ENCODE measurements at places on chromosomes 16 and 17.

DNA sequence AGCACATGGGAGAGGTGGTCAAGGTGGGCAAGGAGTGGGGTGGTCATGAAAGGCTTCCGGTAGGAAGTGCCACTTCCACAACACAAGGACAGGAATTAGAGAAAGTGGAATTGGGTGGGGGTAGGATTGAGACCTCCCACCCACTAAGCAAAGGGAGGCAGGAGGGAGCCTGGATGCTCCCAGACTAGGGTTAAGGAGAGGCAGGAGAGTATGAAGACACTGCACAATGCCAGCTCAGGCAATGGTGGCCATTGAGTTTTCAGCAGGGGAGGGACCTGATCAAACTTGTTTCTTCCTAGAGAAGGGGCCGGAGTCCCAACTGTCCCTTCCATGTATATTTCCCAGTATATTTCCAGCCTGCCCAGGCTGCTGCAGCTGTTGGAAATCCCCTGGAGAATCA lies 3.1 kb upstream of the RAB11FIP4 start:
- no peak for DNase-seq

DNA sequence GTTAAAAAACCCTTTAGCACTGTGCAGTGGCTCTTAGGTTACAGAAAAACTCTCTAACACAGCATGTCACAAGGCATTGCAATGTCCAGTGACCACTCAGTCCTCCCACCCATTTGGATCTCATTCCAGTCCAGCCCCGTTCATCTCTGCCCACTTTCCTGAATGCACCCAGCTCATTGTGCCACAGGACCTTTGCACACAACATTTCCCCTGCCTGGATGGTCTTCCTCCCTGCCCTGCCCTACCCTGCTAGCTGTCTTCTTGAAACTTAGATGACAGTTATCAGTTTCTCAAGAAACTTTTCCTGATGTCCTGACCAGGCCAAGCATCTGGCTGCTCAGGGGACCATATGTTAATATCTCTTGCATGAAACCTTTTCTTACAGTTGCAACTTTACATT lies 67.2 kb downstream of the WWP2 start:
- no peak for DNase-seq

- no peak for DNase-seq
These were observed 12.2 kb downstream of the GALNS start for GRCh38 chr16:88844419-88845036.

- no peak for DNase-seq
These were observed 43.0 kb downstream of the OR1D5 start for GRCh38 chr17:3020381-3020780.

GRCh38 chr16:89195521-89196171 lies 4.7 kb downstream of the SLC22A31 start:
- no peak for DNase-seq

- no peak for DNase-seq
These were observed 321.1 kb downstream of the HS3ST3B1 start for GRCh38 chr17:14621826-14622614.

GRCh38 chr17:39972271-39972670 lies 8.3 kb upstream of the PSMD3 start:
- DNase-seq: no peak

- DNase-seq: no peak
These were observed 13.4 kb downstream of the OSBPL7 start for GRCh38 chr17:47808036-47808829.

DNA sequence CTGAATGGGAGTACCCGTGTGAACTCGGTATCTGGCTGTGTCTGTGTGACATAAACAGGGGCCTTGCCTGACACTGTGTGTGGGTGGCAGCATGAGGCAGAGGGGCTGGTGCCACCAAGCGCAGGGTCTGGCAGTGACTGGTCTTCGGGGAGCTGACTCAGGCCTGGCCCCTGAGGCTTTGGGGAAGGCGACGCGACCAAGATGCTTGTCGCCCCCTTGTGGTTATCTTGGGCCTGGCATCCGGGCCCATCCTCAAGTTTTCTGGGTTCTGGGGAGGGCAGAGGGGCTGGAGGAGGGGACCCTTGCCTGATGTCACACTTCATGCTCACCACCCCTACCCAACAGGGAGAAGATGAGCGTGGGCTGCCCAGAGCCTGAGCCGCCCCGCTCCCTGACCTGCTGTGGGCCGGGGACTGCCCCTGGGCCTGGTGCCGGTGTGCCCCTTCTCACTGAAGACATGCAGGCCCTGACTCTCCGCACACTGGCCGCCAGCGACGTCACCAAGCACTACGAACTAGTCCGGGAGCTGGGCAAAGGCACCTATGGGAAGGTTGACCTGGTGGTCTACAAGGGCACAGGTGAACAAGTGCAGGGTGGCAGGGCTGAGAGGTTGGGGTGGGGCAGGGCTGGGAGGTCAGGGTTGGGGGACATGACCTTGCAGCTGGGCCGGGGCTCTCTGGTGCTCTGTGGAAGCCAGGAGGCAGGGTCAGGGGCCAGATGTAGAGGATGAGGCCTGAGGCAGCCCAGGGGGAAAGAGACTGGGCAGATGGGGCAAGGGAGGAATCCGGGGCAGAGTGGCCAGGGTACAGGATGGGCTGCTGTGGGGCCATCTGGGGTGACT lies 24.9 kb downstream of the SBK1 start:
- DNase-seq: no peak

DNA sequence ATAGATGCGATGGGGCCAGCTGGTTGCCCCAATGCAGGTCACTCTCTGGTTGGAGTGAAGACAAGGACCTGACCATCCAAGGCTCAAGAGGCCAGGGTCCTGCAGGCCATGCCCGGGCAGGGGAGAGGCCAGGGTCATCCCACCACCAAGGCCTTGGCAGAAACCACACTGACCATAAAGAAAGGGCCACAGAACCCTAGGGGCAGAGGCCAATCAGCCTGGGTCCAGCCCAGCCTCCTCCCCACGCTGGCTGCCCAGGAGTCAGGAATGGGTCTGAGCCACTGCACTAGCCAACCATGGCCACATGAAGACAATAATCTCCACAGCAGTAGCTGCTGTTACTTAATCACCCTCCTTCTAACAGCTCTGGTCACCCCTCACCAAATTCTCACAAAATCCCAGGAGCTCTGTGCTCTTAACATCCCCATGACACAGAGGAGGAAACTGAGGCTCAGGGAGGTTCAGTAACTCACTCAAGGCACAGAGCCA lies 10.2 kb upstream of the BCAR1 start:
- no peak for DNase-seq

DNA sequence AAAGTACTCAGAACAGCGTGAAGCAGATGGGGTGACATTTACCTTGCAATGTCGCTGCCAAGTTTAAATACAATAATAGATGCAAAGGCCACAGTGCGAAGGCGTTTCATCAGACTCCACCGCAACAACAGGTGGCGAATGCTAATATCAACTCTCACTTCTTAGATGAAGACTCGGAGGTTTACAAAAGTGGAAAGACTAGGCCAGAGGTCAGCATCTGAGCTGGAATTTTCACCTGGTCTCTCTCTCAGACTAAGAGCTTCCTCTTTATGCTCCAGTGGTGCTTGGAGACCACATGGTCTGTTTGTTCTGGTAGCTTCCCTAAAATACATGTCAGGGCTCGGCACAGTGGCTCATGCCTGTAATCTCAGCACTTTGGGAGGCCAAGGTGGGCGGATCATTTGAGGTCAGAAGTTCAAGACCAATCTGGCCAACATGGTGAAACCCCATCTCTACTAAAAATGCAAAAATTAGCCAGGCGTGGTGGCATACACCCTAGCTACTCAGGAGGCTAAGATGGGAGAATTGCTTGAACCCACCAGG lies 169.1 kb downstream of the XYLT1 start:
- DNase-seq: no peak

DNA sequence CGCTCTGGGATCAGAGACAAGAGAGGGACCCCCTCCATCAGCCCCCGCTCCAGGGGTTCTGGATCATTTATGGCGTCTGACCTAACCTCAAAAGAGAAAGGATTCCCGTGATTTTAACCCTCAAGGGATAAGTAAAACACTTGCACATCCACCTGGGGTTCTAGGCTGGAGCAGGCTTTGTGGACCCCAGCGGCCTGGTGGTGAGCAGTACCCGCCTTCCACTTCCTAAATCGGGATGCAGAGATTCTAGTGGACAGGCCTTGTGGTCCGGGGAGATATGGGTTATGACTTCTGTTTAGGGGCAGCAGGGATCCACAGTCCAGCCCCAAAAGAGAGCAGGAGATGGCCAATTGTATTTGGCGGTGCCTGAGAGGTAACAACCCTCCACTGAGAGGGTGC lies 684 bp upstream of the PITPNM3 start:
- DNase-seq: no peak

DNA sequence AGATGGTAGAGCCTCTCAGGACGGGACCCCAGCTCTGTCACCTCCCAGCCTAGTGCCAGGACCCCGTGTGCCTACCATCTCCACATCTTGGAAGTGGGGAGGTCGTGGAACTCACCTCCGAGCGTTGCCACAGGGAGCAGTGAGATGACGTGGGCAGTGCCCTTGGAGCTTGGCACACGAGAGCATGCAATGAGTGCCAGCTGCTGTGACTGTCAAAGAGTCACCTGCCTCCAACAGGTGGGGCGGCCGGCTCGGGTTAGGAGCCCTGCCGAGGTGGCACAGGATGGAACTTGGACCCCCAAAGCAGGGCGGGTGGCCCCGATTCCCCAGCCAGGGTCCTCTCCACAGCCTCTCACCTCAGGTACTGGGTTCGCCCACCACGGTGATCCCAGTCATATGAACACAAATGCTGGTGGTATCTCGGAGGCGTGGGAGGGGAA lies 5.5 kb downstream of the VPS4A start:
- DNase-seq: no peak

- DNase-seq: no peak
These were observed 26.7 kb downstream of the CDH11 start for GRCh38 chr16:65095090-65095728.

- no peak for DNase-seq
These were observed 847.7 kb upstream of the RBFOX1 start for GRCh38 chr16:6484935-6485334.

GRCh38 chr17:63095459-63095858 lies 129.4 kb downstream of the TANC2 start:
- DNase-seq: no peak

DNA sequence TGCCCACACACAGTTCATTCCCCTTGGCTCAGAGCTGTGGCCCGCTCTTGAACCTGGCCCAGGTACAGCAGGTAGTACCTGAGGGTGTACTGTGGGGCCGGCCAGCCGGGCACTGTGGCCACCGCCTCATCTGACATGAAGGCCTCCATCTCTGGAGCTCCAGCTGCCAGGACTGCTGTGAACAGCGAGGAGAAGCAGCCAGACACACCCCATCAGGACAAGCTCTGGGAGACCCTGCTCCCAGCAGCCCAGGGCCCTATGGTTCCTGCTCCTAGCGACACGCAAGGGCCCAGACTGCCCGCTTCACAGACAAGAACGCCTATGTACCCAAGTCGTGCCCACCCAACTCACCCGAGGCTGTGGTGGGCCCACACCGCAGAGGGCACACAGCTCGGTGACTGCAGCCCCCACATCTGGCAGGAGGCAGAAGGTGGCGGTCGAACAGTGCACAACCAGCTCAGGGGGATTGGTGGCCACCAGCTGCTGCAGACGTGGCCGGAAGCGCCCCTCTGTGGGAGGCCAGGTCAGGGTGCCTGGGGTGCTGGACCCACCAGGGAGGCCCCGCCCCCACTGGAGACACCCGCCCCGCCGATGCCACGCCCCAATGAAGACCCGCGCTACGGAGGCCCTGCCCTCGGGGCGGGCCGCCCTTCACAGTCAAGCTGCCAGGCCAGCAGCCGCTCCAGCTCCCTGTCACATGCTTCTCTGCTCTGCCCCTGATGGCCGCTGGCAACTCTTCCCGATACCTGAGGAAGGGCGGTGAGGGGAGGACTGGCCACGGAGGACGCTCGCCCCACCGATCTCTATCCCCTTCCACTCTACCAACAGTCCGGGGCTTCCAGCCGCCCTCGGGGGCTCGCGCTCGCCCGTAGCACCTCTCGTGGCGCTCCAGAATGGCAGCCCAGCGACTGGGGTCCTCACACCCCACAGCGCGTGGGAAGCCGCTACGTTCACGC lies 1.1 kb upstream of the STUB1 start:
- DNase-seq: no peak

GRCh38 chr16:68079626-68080344 lies 5.4 kb upstream of the NFATC3 start:
- no peak for DNase-seq

DNA sequence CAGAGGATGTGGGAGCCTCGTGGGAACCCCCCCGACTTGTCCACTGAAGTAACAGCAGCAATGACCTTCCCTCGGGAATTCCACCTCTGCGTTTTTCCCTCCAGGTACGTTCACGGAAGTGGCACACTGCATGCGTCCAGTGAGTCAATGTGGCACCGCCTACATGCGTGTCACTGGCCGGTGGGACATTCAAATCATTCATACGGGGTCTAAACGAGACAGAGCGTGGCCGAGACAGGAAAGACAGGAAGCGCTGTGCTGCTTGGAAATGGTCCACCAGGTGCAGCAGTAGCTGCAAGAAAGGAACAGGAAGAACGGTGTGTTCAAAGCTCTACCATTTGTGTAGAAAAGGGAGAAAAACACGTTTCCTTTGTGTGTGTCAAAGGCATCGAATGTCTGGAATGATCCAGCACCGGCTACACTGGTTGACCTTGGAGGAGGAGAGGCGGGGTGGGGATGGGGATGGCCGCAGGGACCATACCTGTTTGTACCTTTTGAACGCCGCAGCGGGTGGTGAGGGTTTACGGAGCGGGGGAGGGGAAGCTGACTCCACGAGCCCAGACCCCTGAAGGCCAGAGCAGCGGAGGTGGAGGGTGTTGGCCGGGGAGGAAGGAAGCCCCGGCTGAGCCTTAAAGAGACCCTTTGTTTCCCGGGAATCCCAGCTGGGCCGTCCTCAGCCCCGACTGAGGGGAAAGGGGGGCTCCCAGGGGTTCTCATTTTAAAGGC lies 1.7 kb upstream of the PGAP6 start:
- DNase-seq: no peak

- no peak for DNase-seq
These were observed 25.6 kb downstream of the LRRC75A start for GRCh38 chr17:16466407-16466806.

DNA sequence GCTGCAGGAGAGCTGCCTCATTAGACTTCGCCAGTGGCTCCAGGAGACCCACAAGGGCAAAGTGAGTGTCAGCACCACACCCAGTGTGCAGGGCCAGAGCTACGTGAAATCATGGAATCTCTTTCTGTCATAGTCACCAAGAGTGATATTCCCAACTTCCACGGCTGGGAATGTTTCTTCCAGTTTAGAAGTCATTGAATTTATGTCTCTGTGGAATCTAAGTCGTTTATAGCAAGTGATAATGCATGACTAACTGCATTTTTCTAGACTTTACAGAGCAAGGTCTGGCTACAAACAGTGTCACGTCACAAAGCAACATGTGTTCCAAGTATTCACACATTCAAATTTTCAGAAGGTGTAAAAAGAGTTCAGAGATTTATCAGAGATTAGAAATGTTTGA lies 55.5 kb downstream of the SEC14L1 start:
- DNase-seq: no peak
